ENCODE measurements at places on chromosomes 6 and 20.

- no peak for DNase-seq
Measured at GRCh38 chr6:52243282-52243893, 912 bp downstream of the IL17F start.

DNA sequence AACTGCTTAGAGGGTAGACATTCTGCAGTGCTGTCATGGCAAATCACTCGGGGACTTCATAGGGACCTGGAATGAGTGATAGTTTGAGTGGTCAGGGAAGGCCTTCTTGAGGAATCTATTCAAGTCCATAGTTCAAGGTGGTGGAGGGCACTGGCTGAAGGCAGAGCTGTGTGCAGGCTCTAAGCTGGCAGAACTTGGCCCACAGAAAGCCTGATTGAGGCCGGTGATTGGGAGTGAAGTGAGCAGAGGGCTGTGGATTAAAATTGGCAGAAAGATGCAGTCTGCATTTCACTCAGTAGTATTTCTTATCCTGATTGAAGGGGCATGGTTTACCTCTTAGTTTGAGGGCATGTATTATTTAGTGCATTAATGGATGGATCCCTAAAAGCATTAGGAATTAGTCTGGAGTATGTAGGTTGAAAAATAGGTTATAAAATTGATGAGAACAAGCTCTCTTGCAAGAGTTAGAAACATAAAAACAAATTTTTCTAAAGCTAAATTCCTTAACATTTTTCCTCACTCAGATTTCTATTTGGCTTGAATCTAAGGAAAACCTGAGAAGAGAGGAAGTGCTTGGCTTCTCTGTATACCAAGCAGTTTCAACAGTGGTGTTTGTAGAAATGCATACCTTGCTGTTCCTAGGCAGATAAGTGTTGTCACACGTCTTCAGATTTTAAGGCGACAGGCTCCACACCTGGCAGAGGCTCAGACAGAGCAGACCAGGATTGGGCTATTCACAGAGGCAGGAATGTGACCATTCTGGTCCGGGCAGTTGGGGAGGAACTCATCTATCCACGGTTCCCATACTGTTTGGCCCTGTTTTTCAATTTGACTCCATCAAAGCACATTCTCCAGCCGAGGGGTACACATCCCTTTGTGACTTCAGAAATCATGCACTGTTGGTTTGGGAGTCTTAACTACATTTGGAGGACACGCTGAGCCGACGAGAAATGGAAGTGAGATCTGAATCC, 45.2 kb downstream of the UTRN start:
- DNase-seq = no peak

DNA sequence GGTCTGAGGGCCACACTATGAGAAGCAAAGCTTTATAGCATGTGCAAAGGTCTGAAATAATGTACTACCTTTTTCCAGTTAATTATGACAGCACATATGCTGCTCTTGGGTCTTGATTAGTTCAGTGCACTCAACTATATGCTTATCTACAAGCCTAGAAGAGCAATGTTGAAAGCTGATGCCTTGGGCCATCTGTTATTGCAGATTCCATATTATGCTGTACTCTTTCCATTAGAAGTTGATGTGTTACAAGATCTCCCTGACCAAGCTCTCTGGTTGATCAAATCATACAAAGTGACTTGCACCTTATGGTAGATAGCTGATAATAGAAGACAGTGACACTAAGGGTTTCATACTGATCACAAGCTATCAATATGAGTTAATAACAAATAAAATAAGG, 327.3 kb downstream of the FRK start:
- no peak for DNase-seq

GRCh38 chr6:12947967-12948366, 231.4 kb downstream of the PHACTR1 start:
- DNase-seq = no peak

DNA sequence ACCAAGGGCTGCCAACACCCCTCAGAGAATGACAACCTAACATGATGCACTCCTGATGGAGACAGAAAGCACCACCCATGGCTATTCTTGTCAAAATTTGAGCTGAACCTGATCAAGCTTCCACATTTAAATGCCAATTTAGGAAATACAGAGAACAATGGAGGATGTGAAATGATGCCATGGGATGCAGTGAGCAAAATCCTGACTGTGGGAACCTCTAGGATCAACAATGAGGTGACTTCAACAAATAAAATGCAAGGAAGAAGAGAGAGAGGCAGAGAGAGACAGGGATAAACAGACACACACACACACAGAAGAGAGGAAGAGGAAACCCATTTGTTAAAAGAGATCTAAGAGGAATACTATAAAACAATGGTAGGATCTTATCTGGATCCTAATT, 119.6 kb upstream of the NUP153 start:
- DNase-seq = no peak

- DNase-seq = no peak
Measured at GRCh38 chr6:161584051-161584450, 310.2 kb upstream of the AGPAT4 start.

- DNase-seq = no peak
Measured at GRCh38 chr6:161755080-161755479, 481.2 kb upstream of the AGPAT4 start.

DNA sequence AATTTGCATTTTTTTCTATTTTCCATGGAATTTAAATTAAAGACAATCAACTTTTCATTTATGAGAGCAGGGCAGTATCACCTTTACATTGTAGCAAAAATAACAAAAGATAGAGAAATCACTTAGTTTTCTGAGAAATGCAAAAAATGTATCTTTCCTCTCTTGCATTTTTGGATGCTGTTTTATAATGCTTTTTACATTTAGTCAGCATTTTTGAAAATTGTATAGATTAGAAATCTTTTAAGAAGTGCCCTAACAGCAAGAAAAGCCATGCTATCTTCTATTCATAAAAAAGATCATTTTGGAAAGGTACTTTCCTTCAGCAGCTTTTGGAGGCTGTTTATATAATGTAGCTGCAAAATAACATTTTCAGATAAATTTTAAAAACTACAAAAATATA, 421.8 kb downstream of the EYS start:
- no peak for DNase-seq

DNA sequence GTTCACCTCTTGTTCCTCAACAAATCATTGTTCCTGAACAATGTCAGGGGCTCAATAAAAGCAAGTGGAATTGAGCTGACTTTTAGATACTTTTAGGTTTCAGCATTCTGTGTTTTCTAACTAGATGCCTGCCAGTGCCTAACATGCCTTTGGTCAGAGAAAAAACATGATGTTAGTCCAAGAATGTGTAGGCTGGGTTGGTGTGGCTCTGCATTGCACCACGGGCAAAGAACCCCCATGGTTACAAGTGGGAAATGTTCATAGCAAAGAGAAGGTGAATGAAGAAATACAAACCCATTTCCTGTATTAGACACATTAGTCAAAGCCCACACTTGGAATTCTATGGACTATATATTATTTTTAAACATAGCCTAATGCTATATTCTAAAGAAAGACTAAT, 193.3 kb downstream of the TMEM200A start:
- no peak for DNase-seq

DNA sequence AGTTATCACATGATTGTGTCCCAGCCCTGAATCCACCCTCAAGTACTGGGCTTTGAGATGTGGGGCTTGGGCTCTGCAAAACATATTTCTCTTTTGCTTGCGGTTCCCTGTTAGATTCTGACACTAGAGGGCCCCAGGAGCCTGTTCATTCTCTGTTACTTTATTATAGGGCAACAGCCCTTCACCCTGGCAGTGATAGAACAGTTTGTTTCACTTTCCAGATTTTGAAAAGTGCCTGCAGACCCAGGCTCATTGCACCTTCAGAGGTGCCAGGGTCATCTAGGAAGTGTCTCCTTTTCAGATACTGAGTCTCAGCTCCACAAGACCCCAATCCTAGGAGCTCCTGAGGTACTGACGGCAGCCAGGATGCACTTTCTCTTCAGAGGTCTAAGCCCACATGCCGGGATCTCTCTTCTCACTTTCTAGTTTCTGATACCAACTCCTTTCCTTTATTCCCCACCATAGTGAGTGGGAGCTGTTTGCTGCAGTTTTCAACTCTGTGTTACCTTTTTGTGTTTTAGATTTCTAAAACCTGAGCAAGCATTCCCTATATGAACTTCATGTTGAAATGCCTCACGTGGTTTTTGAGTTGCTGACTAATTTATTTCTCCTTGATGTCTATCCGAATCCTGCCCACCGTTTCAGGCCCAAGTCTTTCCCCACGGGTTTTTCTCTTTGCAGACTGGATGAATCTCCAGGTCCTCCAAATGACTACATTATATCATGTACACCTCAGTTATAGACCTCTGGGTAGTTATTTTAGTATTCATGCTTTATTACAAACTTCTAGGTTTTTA, 10.9 kb downstream of the ABT1 start:
- no peak for DNase-seq
